ENCODE measurements at places on chromosomes 1 and 21.

DNA sequence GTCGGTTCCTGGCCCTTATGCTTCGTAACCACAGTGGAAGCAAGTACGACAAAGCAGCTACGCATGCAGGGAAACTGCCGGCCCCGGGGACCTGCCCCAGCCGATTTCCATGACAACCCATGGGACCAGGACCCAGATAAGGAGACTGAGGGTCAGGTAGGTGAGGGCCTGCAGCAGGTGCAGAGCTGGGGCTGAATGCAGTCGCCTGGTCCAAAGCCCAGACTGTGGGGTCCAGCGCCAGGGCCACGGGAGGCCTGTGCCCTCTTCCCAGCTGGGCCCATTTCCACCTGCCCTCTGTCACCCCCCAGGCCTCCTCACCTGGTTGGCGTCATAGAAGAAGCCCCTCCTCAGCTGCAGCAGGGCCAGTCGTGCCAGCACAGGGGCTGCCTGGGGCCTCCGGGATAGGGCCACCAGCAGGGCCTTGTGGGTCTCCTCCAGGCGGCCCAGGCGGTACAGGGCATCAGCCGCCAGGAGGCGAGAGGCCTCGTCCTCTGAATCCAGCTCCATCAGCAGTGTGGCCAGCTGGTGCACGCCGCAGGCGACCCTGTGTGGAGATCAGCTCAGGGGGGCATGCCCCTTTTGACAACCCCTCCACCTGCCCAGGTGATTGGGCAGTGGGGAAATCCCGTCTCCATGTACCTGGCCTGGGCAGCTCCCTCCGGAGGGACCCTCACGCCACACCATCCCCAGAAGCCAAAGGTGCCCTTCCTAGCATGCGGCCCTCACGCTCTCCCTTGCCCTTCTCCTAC is 14.2 kb downstream of the TTC34 start:
- no peak for DNase-seq

GRCh38 chr1:244768186-244768585 is 67.3 kb upstream of the COX20 start:
- no peak for DNase-seq

GRCh38 chr21:33964706-33965325 is 49.2 kb upstream of the ATP5PO start:
- no peak for DNase-seq

- DNase-seq, result no peak
Measured at GRCh38 chr1:92411511-92411910, 75.2 kb downstream of the GFI1 start.

GRCh38 chr1:246295968-246296367 is 211.1 kb downstream of the SMYD3 start:
- no peak for DNase-seq

- no peak for DNase-seq
Measured at GRCh38 chr1:235101558-235102258, 26.9 kb downstream of the TOMM20 start.

- DNase-seq, result no peak
Measured at GRCh38 chr1:174799136-174799479, 200.6 kb upstream of the CACYBP start.

DNA sequence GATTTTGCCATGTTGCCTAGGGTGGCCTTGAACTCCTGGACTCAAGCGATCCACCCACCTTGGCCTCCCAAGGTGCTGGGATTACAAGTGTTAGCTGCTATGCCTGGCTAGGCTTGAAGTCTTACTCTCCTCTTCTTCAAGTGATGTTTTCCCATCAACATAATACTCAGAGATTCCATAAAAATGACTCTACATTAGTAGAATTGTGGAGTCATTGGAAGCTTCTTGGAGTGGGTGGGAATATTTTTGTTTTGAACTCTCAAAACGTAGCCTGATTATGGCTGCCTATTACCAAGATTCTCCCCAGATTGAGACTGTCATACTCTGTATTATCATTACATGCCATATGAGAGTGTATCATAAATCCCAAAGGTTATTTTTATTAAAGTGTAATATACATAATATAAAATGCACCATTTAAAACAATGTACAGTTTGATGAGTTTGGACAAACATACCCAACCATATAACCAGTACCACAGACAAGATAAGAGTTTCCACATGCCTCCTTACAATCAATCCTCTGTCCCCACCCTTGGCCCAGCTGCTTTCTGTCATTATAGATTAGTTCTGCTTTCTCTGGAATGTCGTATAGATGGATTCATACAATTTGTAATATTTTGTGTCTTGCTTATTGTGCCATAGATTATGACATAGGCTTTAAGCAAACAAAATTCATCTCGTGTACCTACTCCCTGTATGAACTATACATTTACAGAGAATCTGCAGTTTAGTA is 8.0 kb upstream of the DNM3 start:
- no peak for DNase-seq

- DNase-seq, result no peak
Measured at GRCh38 chr1:201946224-201946908, at the start of gene LMOD1. TSS of gene LMOD1 (minus strand) at chr1:201946548. CDS start at chr1:201946340, 208 bp downstream.

GRCh38 chr1:156766298-156767100 is 836 bp upstream of the PRCC start:
- DNase-seq, result no peak

DNA sequence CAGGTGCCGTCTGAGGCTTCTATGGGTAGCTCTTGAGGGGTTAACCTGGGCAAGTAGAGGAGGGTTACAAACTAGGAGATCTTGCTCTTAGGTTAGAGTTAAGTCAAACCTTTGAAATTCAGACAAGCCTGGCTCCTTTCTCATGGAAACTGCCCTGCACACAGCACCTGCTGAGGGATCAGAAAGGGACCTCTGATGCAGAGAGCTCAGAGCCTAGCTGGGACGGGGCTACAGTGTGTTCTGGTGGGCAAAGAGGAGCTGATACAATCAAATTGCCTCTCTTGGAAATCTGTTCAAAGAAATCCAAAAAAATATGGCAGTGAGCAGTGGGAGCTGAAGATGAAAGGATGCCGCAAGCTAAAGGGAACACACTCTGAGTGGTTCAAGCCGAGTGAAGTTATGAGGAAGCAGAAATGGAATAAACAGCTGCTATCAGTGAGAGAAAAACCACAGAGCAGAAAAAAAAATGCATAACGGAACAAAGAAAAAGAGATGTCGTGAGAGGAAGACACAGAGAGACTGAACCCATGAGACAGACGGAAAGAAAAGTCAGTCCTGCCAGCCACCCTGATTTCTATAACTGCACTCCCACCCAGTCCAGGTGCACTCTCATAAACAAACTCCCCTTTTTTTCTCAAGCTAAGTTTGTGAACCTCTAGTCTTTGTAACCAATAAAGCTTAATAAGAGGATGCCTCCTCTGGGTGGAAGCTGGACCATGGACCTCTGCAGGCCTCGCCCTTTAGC is 26.6 kb downstream of the PAFAH2 start:
- peak; percentile 26 for DNase-seq

- no peak for DNase-seq
Measured at GRCh38 chr1:244839656-244840055, 4.2 kb downstream of the COX20 start.

GRCh38 chr1:51518586-51519047 is 449 bp downstream of the EPS15 start:
- DNase-seq, result peak; percentile 65

- no peak for DNase-seq
Measured at GRCh38 chr1:75014250-75014649, 119.9 kb upstream of the LHX8 start.

DNA sequence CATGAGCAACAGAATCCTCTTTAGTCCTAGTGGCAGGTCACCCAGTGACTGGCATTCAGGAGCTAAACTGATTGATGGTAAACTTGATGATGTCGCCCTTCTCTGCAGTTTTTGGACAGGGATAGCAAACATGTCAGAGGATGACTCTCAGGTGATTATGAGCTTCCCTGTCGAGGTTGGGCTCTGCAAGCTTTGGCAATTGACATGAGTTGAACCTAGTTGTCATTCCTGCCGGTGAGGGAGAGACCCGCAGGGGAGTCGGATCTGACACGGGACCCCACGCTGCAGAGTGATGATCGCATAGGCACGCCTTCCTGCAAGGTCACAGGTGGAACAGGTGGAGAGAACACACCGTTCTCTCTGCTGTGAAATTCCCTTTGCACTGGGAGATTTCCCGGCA is 438.0 kb upstream of the VAMP3 start:
- no peak for DNase-seq

DNA sequence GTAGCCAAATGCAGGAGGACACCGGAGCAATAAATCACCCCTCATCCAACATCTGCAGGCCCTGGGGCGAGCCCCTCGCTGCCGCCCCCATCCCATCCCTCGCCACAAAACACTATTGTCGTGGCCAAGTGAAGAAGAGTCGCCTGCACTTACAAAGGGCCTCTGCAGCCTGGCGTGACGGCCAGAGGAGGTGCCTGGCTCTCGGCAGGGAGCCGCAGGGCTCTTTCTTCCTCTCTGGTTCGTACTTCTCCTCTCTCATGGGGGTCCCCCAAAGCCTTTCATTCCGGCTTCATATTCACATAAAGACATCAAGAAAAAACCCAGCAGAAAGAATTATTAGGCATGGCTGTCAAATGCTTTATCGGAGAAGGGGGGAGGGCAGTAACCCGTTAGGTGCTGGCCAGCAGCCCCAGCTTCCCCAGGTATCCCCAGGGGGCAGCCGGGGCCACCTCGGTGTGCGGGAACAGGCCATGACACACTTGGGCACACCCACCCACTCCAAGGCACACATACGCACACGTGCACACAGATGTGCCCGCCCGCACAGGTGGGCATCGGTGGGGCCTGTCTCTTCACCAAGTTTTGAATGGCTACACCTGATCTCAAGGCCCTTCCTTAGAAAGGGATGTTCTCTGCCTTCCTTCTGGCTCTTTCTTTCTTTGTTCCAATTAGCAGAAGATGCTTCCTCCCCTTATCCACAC is 149.1 kb downstream of the PRDM16 start:
- DNase-seq, result no peak

DNA sequence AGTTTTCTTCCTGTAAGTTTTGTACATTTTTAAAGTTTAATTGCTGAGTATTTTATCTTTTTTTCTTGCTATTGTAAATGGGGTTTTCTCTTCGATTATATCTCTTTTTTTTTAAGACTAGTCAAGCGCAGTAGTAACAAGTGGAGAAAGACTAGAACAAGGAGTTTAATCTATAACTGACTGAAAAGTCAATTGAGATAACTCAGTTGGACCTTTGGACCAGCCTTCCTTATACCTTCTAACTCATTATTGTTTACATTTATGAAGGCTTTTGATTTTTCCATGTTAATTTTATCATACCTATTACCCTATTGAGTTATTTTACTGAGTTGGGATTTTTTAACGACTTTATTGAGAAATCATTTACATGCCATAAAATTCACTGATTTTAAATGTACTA is 81.2 kb downstream of the SMYD3 start:
- DNase-seq, result no peak

DNA sequence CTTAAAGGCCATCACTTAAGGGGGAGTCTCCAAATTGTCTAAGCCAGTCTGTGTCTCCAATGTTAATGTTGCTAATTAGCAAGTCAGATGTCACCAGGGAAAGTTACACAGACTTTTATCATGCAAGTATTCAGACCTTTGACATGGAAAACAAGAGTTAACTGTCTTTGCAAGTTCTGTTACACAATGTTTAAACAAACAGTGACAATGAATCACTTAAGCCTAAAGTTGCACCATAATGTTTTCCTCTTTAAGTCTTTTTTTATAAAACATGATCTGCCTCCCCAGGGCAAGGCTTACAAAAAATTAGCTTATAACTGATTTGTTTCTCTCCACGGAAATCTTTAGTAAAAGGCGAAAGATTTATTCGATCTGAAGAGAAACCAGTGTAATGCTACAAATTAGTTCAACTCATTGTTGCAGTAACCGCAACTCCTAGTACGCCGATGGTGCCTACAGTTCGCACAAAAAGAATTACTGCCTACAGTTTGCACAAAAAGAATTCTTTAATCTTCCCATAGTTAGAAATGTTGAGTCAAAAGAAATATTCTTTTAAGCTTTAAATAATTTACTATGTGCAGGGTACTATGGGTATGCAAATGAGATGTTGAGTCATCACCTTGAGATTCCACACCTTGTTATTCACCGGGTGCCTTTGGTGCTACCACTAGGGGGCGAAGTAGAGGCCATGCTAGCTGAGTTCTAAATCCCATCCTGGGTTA is 45.3 kb downstream of the HHAT start:
- DNase-seq, result peak; percentile 74

DNA sequence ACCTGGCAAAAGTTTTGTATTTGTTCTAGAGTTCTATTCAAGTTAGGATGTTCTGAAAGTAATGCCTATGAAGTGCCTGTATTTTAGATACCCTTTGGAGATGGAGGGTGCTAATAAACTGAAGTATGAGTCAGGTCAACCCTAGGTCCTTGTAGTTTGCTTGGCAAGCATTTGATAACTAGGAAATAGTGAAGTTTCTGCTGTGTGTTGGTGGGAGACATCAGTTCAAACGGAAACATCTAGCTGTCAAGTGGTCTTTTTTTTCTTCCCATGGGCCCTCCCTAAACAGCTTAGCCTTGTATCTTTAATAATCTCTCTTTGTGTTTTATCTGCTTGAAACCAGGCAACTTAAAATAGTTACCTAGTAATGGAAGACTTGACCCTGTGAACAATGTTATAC is 4.5 kb downstream of the MRPS6 start:
- no peak for DNase-seq

- DNase-seq, result peak; percentile 38
Measured at GRCh38 chr1:28456078-28456477, 49.8 kb upstream of the RCC1 start.

GRCh38 chr1:40711465-40712404 is 20.2 kb downstream of the NFYC start:
- DNase-seq, result no peak

DNA sequence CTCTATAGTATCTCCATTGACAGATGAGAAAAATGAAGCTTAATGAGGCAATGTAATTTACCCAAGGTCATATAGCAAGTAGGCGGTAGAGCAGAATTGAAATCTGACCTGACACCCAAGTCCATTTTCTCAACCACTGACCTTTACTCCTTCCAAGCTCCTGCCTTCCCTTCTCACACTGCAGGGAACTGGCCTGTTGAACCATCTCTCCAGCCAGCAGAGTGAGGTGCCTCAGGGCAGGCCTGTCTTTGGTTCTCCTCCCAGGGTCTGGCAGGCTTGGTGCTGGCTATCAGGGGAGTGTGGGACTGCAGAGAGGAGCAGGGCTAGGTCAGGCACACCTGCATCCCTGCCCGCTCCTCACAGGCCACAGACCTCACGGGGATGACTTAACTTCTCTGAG is 126.8 kb downstream of the BEND5 start:
- DNase-seq, result no peak

GRCh38 chr1:117780687-117781475 is 148.5 kb downstream of the GDAP2 start:
- DNase-seq, result no peak

DNA sequence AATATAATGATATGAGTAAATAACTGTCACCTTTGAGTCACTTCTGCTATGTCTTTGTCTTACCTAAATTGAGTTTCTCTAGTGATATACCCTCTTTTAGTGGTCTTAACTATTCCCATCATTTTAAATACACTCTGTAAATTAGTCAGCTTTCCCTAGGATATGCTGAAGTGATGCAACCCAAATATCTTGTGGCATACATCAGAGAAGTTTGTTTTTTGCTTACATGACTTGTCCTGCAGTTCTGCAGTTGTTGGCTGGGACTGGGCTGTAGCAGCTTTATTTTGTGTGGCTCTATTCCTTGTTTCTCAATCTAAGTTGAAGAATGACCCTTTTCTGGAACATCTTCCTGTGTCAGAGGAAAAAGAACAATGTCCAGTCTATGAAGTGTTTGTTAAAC is 76.4 kb downstream of the TTC3 start:
- DNase-seq, result no peak
